ENCODE measurements at places on chromosomes 7 and 10.
A peak's percentile ranks its signal among the peaks of the same experiment; 100 is the strongest.

DNA sequence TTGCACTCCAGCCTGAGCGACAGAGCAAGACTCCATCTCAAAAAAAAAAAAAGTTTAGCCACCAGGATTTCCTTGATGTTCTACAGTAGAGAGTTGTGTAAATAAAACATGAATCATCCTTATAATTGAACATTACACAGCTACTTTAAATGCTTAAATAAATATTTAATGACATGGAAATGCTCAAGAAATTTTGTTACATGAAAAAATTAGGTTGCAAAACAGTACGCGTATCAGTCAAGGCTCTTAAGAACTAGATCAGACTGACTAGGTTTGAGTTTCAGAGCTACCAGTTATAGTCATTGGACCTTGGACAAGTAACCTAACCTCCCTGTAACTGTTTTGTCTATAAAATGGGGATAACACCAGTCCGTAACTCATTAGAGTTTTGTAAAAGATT, 38.7 kb upstream of the GSAP start:
- DNase-seq: no peak

GRCh38 chr10:127989481-127990012, 82.6 kb downstream of the PTPRE start:
- DNase-seq: no peak

GRCh38 chr10:13195016-13195415, 33.7 kb downstream of the MCM10 start:
- no peak for DNase-seq

DNA sequence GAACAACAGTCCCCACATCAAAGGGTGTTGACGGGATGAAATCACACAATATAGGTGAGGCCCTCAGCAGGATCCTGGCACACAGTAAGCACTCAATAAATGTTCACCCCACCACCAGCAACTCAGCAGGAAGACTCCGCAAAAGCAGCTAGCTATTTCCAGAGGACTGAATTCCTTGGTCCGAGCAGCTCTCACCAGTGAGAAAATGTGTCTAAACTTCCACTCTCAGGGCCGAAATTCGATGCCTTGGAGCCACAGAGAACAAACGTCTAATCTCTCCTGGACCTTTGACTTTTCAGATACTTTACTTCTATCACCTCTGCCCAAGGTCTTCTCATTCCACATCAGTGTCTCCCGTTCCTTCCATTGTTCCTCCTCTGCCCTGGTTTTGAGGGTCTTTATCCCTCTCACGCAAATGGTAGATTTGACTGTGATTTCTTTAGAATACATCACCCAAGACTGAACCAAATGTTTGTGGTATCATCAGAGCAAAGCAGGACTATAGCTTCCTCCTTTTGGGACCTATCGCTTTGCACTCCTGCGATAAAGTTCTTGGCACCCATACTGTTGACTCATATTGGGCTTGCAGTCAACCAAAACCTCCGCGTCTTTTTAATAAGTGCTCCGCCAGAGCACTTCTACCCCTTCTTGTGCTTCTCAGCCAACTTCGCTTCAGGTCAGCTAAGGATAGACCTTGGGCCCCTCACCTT, 903 bp upstream of the NT5C2 start:
- no peak for DNase-seq

GRCh38 chr10:128631801-128632241, 505.6 kb upstream of the MKI67 start:
- peak; percentile 42 for DNase-seq

DNA sequence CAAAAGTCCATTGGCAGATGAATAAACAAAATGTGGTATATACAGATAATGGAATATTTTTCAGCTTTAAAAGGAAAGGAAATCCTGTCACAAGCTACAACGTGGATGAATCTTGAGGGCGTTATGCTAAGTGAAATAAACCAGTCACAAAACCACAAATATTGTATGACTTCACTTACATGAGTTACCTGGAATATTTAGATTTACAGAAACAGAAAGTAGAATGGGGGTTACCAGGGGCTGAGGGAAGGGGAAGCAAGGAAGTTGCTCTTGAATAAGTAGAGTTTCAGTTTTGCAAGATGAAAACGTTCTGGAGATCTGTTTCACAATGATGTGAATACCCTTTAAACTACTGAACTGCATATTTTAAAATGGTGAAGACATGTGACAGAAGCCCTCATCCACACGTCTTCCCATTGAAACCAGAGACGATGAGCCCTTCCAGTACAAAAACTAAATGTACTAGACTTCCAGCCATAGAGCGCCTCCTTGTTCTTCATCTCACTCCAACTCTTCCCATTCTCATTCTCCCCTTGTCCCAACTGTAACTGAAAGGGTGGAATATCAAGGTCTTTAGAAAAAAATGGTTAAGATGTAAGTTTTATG, 62.4 kb downstream of the MICU1 start:
- no peak for DNase-seq

- DNase-seq: peak; percentile 18
These were observed 82.6 kb upstream of the PRKG1 start for GRCh38 chr10:50991456-50992355.
